Midbrain (tissue), 1 donor: ENCODE measurements at places on chromosomes 1 and 21.
A peak's percentile ranks its signal among the peaks of the same experiment; 100 is the strongest.

DNA sequence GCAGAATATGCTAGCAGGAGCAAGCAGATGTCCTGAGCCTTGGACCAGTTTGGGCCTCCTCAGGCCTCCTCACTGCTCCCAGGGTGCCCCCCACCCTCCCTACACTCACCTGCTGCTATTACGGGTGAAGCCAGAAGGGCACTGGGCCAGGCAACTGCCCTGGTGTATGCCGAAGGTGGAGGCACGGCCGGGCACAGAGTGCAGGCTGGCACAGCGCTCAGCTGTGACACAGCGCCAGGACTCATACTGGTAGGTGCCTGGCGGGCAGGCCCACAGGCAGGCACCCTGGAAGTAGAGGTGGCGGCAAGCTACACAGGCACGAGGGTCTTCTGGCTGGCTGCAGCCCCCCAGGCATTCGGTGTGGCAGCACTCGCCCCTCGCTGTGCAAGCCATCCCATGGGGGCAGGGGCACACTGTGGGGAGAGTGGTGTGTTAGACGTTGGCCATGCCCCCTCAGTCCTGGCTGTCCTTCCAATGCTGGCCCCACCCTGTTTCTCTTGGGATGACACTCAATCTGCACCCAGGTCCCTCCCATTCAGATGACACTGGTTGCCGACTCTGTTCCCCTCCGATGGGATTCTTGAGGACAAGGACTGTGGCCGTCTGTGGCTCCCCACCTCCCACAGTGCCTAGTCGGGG, 7.0 kb downstream of the INSRR start:
- DNase-seq, result no peak

GRCh38 chr1:41014871-41015270, 6.7 kb downstream of the SLFNL1 start:
- DNase-seq, result no peak

DNA sequence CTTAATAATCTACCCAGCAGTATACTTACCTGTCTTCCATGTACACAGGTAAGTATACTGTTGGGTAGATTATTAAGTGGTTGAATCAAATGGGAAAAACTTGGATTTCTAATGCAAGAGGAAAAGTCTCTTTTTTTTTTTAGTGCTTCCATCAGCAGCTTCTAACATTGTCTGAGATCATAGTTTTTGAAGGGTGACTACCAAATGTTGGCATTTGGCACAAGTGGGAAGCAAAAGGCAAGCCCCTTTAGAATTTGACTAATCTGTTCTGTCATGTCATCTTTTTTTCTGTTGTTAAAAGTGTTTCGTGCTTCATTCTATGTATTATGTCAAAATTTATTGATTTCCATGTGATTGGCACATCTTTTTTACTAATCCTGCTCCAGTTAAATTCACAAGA, 547 bp downstream of the FMO1 start:
- DNase-seq, result no peak

DNA sequence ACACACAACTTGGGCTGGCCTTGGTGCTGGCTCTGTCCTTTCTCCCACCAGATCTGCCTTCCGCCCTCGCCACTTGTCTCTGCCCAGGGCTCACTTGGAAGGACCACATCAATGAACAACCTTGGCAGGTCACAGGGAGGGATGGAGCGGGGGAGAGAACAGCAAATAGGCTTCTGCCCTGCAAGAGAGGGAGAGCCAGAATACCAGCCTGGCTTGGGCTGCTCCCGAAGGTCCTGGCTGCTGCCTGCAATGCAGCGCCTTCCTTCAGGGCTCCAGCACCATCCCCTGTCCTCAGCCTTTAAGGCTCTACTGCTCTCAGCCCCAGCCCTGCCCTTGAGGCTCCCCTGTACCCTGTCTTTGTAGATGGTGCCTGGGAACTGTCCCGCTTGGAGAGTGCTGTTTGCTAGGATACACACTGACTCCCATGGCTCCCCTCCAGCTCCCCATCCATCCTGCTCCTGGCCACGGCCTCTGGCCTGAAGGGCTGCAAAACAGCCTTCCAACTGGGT, 43.8 kb downstream of the HIVEP3 start:
- DNase-seq, result no peak

- DNase-seq, result no peak
Measured at GRCh38 chr1:192538407-192539296, 36.9 kb upstream of the RGS1 start.

DNA sequence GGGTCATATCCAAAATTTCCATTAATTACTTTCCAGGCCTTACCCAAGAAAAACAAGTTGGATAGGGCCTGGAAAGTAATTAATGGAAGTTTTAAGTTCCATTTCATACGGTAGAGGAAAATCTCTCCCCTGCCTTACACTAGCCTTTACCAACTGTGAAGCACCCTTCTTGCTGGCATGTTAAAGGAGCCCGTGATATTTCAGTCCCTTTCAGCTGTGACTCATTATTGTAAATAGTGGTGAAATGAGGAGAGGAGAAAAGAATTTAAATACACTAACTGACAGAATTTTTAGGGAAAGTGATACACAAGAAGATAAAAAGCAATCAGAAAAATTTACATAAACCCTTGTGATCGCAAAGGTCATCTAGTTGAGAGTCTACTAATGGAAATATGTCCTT, 20.3 kb upstream of the KAZN start:
- DNase-seq, result no peak

DNA sequence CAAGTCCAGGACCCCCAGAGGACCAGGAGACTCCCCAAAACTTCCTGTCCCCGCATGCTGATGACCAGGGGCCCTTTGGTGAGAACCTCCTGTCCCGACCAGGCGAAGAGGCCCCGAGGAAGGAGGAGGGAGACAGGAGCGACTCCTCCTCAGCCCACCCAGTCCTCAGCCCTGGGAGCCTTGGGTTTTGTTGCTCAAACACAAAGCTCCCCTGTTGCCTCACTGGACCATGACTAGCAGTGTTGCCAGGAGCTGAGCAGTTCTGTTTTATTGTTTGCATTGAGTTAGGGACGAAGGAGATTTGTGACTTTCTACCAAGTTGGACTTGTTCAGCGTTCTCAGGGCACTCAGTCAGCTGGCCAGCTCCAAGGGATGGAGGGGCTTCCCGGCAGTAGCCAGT, 10.0 kb downstream of the UMODL1 start:
- DNase-seq, result peak; percentile 55

DNA sequence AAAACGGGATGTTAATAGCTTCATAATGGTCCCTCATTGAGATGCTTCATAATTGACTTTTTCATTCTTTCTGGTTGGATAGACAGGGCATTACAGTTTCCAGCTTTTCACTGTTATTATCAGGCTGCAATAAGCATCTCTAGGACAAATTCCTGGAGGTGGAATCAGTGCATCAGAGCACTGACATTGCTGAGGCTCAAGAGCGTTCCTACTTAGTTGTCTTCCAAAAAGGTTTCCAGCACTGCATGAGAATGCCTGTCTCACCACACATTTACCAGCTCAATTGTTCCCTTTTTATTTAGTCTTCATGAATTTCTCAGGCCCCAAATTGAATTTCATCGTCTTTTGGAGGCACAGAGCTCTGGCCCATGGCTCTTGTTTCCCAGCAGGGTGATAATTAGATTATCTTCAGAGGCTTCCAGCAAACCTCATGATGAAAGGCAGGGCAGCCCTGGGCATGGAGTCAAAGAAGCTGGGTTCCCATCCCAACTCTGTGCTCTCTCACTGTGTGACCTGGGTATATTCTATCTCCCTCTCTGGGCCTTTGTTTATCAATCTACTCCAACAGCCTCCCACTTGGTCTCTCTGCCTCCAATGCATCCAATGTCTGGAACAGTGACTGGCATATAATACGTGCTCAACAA, 451.4 kb downstream of the PTPRU start:
- no peak for DNase-seq

- no peak for DNase-seq
Measured at GRCh38 chr1:216168546-216168945, 254.7 kb downstream of the USH2A start.

DNA sequence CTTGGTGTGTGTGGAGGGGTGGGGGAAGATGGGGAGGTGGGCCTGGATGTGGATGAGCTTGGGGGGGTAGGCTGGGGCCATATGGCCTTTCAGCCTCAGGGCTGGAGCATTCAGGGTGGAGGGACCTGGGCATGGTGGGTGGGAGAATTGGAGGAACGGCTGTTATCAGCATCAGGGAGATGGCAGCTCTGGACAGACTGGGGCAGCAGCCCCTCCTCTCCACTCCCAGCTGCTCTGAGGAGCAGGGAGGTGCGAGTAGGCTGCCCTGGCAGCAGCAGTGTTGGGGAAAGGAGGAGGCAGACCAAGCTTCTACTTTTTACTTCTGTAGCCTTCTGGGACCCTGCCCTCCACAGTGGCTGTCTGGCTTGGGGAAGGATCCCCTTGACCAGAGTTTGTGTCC, 10.2 kb downstream of the PPFIA4 start:
- DNase-seq, result no peak

DNA sequence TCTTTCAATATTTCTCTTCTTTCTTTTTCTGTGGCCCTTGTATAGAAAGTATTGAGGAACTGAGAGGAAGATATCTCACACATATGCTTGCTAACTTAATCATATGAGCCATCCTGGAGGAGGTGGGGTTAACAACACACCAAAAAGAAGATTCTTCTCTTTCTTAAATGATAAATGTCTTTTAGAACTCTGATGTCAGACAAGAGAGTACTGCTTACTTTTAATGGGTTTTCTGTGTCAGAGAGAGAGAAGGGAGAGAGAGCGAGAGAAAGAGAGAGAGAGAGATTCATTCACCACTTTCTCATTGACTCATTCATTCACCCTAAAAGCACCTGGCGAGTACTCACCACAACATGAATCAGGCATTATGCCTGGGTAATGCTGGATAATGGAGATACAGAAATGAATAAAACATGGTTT, 250.3 kb upstream of the SGIP1 start:
- DNase-seq, result no peak

DNA sequence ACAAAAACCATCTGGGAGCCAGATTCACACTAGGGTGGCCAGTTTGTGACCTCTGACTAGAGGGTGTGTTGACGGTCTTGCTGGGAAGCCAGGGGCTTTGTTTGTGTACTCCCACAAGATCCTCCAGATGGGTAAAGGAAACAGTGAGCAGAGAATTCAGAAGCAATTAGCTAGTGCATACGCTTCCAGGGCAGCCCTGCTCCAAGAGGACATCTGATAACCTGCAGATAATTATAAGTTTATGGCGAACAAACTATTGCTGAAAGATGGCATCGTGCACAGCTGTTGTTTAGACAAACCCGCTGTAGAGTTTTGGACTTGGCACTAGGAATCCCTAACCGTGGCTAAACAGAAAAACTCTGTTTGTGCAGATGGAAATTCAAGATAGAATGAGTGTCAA, 326.4 kb downstream of the TGFB2 start:
- DNase-seq, result no peak
